Tibial artery (tissue), 4 donors: ENCODE measurements at places on chromosomes 6 and 20.

GRCh38 chr6:143549221-143549948 lies 37.9 kb upstream of the FUCA2 start:
- no peak for DNase-seq

- no peak for DNase-seq
Measured at GRCh38 chr6:33071569-33071968, 1.9 kb downstream of the HLA-DPA1 start.

- no peak for DNase-seq
Measured at GRCh38 chr6:151440930-151441329, 11.0 kb downstream of the RMND1 start.

GRCh38 chr20:55316753-55317152 lies 688.6 kb downstream of the CBLN4 start:
- no peak for DNase-seq

GRCh38 chr6:34580707-34581560 lies 24.8 kb upstream of the SPDEF start:
- DNase-seq = no peak

DNA sequence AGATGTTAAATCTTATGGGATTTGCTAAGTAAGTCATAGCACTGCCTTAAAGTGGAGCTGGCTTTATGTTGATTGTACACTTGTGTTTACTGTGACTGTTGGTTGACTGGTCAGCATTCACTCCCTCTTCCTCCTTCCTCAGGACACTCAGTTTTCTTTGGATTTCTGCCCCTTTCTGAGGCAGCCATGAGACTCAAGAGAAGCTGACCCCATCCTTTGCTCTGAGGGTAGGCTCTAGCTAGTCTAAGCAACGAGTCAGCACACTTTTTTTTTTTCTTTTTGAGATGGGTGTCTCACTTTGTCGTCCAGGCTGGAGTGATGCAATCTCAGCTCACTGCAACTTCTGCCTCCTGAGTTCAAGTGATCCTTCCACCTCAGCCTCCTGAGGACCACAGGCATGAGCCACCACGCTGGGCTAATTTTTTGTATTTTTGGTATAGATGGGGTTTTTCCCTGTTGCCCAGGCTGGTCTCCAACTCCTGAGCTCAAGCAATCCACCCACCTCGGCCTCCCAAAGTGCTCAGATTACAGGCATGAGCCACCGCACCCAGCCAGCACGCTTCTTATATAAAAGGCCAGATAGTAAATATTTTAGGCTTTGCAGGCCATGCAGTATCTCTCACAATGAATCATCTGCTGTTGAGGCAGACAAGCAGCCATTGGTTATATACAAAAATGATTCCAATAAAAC lies 191.4 kb downstream of the NFATC2 start:
- peak; percentile 45 for DNase-seq

GRCh38 chr20:32636283-32636682 lies 37.5 kb downstream of the C20orf203 start:
- no peak for DNase-seq

- peak; percentile 48 for DNase-seq
Measured at GRCh38 chr20:17882065-17882833, 86.3 kb downstream of the SNX5 start.

GRCh38 chr20:1777476-1777820 lies 117.8 kb upstream of the SIRPA start:
- DNase-seq = no peak

DNA sequence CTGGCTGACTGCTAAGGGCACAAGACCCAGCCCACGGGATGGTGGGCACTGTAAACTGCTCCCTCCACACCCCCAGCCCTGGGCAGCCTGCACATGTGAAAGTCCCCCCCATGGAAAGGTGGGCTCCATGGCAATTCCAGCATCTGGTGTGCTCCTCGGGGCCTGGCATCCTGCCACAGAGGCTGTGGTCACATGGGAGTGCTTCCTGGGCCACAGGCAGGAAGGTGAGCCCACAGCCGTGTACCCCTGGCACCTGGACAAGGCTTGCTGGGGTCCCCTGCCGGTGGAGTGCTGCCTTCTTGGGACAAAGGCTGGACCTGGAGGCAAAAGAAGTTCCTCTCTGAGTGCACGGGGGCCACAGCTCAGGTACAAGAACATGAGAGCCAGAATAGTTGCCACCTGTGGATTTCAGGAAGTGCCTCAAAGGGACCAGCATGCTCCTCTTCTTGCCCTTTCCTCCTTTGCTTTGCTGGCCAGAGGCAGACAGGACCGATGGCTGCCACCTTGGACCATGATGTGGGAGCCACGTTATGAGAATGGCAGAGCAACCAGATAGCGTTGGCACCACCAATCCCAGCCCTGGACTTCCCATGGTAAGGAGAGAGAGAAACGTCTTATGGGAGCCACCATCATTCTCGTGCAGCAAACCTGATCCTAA lies 120.2 kb upstream of the MLN start:
- DNase-seq = no peak

GRCh38 chr6:98627129-98627775 lies 207.1 kb upstream of the POU3F2 start:
- DNase-seq = no peak

GRCh38 chr20:49821870-49822331 lies 9.3 kb downstream of the SLC9A8 start:
- DNase-seq = no peak

- no peak for DNase-seq
Measured at GRCh38 chr20:1935696-1936366, 40.6 kb downstream of the SIRPA start.

DNA sequence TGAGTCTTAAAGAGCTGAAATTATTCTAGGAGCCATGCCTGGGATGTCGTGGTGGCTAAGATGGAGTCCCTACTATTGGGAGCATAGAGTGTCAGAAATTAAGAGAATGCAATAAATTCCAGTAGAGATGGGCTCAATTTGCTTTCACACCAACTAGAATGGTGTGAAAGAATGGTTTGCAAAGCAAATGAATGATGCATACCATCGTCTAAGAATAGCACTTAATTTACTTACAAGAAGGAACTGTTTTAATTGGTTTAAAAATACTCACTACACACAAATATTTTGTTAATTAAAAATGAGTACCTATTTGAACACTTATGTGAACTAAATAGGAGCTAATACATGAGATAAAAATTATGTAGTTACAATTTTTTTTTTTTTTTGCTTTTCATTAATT lies 132.6 kb downstream of the GMPR start:
- DNase-seq = no peak

DNA sequence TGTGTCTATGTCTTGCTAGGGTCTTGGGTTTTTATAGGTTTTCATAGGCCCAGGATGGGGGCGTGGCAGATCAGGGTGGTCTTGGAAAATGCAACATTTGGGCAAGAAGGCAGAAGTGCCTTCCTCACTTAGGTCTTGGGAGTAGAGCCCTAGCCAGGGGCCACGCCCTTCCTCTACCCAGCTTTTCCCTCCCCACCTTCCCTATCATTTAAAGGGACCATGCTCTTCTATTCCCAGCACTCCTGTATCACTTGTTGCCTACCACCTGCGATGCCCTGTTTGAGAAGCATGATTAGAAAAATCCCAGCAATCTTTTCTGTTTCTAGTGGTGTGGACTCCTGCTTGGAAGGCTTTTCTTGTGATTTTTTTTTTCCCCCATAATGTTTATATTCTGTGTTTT lies 190.6 kb downstream of the JARID2 start:
- no peak for DNase-seq

DNA sequence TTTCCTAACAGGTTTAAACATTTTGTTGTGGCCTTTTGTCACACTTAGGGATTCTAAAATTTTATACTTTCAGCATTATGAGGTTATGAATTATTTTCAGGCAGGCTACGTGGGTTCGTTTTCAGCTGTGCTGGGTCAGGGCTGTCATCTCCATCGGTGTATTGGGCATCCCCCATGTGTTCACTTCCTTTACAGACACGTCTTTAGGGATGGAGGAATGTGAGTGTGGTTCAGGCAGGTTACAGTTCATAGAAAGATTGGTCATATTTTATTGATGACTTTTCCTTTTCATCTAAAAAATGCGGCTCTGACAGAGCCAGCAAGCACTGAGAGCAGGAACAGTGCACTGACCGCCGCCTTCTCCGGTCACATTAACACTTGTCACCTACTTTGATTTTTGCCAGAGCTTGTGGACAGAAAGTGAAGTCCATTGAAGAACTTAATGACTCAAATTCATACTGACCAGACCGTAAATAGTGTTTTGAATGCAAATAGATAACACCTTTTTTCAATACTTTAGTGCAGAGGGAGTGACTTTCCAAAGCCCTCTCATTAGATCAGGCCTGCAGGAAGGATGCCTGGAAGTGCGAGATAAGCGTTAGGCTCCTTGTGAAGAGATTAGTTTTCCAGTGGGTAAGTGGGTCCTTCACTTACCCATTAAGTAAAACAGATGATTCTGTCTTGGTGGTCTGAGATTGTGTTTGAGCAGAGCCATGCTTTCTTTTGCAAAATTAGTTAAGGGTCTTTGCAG lies 113.1 kb downstream of the TIAM2 start:
- DNase-seq = no peak

DNA sequence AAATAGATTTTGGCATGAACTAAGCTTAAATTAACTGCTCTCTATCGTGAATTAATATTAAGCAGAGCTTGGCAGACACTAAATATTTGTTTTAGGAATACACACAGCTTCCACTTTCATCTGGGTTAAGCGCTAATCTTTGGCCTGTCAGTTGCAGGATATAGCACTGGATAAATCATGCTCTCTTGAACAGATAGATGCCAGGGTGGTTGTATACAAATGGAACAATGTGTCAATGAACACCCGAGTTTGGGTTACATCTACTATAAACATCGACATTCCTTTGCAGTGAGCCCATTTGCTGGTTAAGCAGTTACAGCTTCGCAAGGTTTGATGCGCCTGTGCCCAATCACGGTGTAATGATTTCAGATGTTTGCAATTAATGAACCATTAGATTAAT lies 338.2 kb upstream of the ZFP64 start:
- no peak for DNase-seq

DNA sequence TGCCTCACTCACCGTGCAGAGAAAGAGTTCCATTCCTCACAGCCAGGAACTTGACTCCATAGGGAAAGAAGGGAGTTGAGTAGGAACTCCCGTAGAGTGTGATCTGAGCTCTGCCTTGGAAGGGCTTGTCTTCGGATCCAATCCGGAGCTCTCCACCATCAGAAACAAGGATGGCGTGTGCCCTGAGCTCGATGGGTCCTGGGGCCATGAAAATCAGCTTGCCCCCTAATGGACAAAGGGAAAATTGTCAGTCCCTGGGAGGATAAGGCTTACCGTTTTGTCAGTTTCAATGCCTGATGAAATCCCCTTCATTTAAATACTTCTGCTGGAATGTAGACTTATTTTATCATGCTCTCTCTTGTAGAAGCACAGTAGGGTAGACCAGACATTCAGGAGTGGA lies 153.3 kb downstream of the PKHD1 start:
- DNase-seq = no peak

DNA sequence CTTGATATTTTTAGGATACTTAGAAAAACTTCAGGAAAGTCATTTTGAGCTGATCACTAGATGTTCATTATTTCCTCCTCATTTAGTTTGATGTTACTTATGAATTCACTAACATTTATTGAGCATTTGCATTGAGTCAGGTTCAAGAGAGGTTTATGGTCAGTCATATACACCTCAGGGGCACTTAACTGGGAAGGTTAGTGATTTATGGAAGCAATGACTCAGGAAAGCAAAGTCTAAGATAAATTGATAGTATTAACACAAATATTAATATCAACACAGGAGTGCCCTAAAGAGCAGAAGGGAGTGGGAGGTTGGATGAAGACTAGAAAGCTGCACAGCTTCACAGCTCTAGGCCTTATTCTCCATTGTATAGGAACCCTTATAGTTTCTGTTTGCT lies 177.0 kb upstream of the TNFAIP3 start:
- no peak for DNase-seq

DNA sequence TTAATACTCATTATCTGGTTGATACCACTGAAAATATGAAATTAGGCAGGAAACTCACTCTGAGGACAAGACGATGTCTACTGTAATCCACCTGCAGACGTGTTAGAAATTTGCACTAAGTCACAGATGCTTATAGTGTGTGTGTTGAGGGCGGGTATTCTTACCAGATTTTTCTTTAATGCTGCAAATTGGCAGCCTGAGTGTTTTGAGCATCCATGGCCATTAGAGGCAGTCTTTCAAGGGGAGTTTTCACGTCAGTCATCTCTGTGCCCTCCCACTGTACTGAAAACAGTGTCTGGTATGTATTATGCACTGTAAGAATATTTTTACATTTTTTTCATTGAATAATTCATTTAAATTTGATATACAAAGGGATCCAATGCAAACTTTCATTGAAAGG lies 266.5 kb upstream of the QKI start:
- DNase-seq = no peak

- no peak for DNase-seq
Measured at GRCh38 chr20:15603978-15604805, 969.1 kb downstream of the KIF16B start.

GRCh38 chr20:1576641-1577040 lies 19.1 kb upstream of the SIRPD start:
- DNase-seq = no peak

GRCh38 chr6:34095741-34096140 lies 50.1 kb downstream of the GRM4 start:
- DNase-seq = no peak

GRCh38 chr20:3203315-3204123 lies 963 bp downstream of the DDRGK1 start:
- no peak for DNase-seq

DNA sequence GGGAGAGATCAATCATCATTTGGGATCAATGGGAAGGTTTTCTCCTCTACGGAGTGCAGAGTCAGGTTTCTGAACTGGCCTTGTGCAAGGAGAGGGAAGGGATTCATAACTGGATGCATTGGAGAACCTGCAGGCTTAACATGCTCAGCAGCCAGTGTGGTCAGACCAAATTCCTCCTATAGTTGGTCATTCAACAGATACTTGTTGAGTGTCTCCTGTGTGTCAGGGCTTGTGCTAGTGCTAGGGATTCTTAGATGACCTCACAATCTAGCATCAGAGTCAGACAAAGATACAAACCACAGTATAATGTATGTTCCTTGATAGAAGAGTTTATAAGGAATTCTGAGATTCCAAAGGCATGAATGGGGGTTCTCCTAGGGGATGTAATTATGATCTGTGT lies 23.9 kb downstream of the RALY start:
- no peak for DNase-seq
